Stimulated activated CD4-positive, alpha-beta T cell treated with anti-CD3 and anti-CD28 coated beads, Interleukin-12 subunit alpha, Interleukin-12 subunit beta, amount 100 ng/mL, for 48 hours (primary cell): ENCODE measurements at places on chromosomes 11 and 22.

DNA sequence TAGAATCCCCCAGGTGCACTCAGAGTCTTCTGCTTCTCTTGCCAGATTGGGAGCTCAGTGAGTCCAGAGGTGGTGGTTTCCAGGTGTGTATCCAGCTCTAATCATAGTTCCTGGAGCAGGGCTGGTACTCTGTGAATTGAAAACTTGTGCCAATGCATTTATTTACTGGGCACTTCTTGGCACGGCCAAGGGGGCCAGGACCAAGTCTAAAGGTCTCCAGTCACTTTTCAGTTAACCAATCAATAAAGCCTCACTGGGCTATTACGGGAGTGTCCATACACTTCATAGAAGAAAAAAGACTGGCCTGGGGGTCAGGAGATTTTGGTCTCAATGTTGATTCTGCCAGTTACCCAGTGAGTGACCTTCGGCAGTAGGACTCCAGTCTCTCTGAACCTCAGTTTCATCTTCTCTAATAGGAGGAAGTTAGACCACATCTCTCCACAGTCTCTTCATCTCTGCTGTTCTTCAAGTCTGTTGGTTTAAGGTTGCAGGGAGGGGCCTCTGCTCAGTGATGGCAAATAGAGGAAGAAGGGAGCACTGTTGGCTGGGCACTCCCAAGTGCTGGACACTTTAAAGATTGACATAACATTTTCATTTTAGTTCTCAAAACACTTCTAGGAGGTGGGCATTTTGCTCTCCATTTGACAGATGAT is 188.5 kb upstream of the E2F8 start:
- DNase-seq = no peak

DNA sequence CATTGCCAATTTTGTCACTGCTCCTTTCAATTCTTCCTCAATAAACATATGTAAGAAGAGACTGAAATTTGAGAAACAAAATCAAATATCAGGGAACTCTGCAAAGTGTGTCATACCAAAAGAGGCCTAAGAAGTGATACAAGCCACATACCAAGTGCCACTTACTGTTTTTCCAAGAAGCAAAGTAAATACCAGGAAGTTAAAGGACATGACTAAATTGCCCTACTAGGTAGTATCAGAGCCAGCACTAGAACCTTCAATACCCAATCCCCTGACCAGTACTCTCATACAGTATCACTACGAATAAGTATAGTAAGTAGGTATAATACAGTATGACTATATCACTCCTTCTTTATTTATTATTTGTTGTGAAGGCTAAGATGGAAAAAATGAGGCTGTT is 13.6 kb downstream of the MAML2 start:
- no peak for DNase-seq

GRCh38 chr11:57031556-57031955 is 42.8 kb downstream of the OR5AK2 start:
- DNase-seq = no peak

GRCh38 chr11:57154739-57155138 is 27.0 kb upstream of the LRRC55 start:
- no peak for DNase-seq

- DNase-seq = no peak
Observed at GRCh38 chr11:20369826-20370225, 6.3 kb downstream of the HTATIP2 start.

GRCh38 chr11:104126464-104126863 is 37.5 kb downstream of the PDGFD start:
- no peak for DNase-seq

DNA sequence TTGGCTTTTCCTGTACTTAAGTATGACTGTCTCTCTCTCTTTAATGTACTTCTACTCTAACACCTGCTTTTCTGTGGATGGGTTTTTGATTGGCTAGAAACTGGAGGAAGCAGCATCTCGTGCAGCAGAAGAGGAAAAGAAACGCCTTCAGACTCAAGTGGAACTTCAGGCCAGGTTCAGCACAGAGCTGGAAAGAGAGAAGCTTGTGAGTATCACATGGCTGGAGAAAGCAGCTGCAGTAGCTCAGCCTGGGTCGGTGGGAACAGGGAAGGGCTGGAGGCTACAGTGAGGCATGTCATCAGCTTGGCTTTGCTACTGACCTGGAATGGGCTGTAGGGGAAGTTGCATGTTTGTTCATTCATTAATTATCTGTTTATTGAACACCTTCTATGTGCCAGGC is 74.2 kb downstream of the SWAP70 start:
- DNase-seq = no peak

GRCh38 chr11:92504004-92504403 is 279.4 kb downstream of the FAT3 start:
- DNase-seq = no peak

DNA sequence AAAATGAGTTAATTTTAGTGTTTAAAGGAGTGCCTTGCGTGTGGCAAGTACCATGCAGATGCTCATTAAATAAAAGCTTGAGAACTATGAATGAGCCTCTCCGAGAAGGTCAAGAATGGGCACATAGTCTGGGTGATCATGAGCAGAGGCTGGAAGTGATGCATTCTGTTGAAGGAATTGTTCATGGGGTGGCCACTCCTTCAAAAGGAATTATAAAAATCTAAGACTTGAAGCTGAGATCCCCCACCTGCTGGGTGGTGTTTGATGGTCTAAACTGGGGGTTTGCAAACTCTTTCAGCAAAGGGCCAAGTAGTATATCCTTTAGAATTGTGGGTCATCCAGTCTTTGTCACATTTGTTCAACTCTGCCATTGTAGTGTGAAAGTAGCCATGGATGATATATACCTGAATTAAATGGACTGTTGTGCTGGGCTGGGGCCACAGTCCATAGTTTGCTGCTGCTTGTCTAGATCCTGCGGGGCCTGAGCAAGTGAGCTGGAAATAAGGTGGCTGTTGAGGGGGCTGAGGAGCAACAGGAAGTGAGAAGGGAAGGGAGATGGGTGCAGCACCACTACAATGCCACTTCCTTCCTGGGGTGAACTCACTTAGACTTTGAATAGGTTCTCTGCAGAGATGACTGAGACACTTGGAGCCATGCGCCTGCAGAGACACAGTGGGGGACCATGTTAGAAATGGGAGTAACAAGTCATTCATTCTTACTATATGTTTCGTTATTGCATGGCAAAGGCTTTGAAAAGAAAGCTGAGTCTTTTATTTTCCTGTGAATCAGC is 179.0 kb downstream of the SNX19 start:
- no peak for DNase-seq

GRCh38 chr11:84819128-84819527 is 808.0 kb downstream of the DLG2 start:
- DNase-seq = no peak

DNA sequence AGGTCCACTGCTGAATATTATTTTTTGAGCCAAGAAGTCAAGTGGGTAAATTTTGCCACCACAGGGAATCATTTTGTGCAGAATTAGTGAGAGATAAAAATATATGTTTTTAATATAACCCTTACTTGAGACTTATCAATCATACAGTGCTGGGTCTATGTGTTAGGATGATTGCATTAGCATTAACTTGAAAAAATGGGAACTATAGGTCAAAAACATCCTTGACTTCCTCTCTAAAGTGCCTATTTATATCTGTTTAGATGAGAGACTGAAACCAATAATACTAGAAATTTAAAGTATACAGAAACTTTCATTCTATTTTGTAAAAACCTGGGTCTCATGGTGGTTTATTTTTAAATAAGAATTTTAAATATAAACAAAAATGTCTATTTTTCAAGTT is 65.1 kb upstream of the CARD18 start:
- no peak for DNase-seq

DNA sequence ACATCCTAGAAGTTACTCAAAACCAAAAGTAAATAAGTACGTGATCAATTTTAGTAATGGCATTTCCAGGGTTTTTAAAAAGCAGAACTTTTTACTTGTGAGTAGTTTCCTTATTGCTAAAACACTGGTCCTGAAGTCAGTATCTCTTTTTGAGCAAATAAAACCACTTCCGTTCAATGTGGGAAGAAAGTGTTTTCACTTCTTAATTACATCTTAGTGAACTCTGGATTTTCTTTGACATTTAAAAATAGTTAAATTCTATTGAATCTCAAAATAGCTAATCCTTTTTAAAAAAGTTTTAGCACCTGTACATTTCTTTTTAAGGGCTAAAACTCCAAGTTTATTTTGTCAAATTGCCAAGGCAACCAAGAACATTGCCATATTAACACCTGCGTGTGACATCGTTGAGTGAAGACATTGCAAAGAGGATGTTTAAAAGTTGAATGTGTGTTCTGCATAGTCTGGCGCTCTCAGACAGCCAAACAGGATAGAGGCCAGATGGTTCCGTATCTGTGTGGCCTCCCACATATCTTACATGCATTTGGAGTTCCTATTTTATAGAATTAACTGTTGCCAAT is 17.2 kb upstream of the OR5B21 start:
- no peak for DNase-seq

GRCh38 chr11:60530454-60531100 is 15.4 kb downstream of the MS4A13 start:
- DNase-seq = no peak

DNA sequence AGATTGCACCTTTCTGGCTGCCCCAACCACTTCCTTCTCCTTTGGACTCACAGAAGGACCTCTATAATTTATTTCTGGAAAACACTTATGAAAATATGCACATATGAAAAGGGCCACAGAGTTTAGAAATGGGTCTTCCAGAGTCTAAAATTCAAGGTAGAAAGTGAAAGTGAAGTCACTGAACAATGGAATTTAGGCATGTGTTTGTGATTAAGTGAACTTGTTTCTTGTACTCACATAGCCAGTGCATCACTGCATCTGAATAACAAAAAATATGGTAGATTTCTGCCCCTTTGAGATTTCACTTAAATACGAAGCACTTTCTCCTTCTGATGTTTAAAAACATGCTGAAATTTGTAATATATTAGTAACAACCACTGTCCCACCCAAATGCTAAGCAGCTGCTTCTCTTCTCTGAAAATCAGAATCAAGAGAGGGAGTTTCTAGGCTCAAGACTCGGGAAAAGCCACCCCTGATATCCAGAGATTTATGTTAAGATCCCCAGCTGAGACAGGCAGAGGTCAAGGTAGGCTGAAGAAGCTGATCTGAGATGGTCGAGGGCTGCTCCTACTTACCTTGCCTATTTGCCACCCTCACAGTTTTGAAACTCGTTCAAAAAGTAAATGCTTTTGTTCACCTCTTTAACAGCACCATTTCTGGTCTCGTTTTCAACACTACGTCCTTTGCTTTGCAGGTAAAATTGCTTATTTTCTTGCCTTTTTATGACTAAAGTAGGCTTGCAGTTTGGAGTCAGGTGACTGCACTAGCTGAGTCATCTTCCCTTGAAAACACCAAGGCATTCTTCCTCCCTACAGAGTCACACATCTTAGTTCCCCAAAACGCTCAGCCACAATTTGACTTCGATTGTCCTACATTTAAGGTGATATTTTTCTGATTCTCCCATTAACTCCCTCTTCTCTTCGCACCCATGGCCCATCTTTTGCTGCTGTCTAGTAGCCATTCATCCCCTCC is at the start of gene XKR3:
Gene XKR3, minus strand, starts transcription at position 696 of the 972 bp plus-strand sequence. CDS start 17,338 bp downstream, outside the sequence.
- no peak for DNase-seq

- DNase-seq = no peak
Observed at GRCh38 chr11:43573873-43574272, 106.7 kb upstream of the HSD17B12 start.

DNA sequence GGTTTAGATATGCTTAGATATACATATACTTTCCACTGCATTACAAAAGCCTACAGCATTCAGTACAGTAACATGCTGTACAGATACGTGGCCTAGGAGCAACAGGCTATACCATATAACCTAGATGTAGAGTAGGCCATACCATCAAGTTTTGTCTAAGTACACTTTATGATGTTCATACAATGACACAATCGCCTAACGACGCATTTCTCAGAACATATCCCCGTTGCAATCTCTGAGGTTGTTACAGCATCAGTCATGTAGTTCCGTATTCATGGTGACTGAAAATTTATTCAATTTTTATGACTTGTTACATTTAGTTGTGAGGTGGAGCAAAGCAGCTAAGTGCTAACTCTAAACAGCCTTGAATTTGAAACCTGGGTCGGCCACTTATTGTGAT is 6.7 kb downstream of the ZBTB44 start:
- no peak for DNase-seq
